Activated CD4-positive, alpha-beta T cell treated with anti-CD3 and anti-CD28 coated beads, Interleukin-2, Interleukin-4, amounts not matched to agents 100 ng/mL and 50 ng/mL, durations not matched to agents 16 hours and 8 hours (primary cell): ENCODE measurements at places on chromosomes 3 and 15.

- no peak for DNase-seq
These were observed 34.6 kb downstream of the GNB4 start for GRCh38 chr3:179416681-179417080.

DNA sequence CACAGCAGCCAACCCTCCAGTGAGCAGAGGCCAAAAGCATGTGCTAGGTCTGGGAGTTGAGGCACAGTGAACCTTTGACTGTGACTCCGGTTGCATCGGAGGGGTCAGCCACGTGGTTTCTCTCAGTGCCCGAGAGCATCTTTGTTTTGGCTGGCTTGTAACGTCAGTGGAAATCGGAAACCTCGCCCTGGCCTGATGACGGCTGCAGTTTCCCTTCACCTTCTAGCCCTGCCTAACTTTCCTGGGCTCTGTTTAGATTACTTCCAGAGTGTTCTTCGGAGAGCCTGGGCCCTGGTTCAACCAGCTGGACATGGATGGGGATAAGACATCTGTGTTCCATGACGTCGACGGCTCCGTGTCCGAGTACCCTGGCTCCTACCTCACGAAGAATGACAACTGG lies 56.6 kb downstream of the MESD start:
- DNase-seq: no peak

DNA sequence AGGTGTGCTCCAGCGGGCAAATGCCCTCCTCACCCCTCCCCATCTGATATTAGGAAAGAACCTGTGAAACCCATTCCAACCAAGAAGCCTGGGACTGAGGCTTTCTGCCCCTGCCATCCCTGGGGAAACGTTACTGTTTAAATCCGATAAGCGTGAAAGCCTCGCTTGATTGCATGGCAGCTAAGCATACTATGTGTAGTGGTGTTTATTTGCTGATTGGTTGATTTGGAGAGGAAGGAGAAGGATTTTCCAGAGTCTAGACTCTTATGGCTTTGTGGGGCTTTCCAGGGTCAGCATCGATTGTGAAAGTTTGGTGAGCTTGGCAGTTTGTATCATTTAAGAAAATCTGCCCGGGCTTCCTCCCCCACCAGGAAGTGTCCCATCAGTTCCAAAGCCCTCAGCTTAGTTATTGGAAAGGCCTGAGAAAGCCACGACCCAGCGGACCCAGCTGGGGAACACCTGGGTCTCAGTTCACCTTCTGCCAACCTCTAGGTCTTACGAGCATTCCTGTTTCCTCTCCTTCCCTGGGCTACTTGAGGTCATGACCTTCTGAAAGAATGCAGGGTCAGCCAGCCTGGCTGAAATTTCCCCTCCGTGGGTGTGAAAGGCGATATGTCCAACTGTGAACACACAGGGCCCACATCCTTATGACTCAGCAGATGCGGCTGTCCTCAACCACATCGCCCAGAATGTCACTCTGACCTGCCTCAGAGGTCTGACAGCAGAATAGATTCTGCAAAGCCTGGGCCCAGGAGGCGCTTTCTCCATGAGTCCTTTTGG lies 62.8 kb upstream of the HERC1 start:
- DNase-seq: peak; percentile 62

- no peak for DNase-seq
These were observed 73.4 kb upstream of the ANKRD34C start for GRCh38 chr15:79209116-79209515.

DNA sequence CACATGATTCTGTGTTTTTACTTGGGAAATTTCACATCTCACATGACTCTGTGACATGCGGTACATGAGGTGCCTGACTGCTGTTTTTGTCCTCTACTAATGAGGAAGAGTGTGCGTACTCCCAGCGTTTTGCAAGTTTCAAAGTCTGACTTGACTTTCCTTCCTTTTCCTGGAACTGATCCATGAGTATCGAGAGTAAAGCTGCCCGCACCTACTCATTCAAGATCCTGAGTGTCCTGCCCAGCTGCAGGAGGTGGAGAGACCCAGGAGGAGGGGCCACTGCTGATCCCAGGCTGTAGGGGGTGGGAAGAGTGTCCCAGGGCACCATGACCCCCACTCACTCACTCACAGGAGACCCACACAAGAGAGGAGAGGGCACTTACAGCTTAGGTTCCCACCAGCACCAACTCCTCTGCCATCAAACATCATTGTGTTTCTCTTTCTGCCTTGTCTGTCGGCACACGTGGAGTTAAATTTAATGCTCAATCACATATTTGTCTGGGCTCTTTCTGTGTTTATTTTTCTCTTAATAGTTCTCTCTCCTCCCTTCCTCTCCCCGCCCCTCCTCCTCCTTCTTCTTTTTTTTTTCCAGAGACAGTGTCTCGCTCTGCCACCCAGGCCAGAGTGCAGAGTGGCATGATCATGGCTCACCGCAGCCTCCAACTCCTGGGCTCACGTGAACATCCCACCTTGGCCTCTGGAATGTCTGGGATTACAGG lies 1.4 kb downstream of the CCR5AS start:
- DNase-seq: no peak

DNA sequence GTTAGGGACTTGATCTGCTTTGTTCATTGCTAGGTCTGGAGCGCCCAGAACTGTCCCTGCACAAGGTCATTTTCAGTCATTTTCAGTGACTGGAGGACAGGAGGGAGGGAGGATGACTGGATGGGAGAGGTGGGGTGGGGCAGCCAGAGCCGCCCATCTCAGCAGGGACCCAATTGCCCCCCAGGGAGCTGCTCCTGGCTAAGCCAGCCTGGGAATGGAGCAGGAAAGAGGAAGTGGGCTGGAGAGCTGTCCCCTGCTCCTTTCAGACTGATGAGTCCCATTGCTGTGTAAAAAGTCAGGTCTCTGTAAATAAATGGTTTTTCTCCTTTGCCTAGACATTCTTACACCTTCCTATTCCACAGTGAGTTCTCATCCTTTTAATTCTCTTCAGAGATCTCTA lies 98.4 kb upstream of the RAD18 start:
- no peak for DNase-seq

DNA sequence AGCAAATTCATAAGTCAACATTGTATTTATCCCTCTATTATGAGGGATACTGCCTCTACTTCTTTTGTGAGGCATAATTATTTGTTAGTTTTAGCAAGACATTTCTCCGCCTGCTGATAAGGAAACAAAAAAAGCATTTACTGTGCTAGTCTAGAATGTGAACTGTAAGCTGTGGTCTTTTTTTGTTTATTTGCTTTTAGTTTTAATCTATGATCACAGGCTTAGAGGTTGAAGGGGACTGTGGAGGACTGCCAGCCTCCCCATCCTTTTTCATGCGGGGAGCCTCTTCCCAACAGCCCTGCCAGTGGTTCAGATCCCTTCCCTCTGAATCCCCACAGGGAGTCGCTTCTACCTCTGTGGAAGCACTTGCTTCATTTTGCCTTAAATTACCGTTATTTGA lies 331.0 kb upstream of the ROPN1 start:
- DNase-seq: no peak

DNA sequence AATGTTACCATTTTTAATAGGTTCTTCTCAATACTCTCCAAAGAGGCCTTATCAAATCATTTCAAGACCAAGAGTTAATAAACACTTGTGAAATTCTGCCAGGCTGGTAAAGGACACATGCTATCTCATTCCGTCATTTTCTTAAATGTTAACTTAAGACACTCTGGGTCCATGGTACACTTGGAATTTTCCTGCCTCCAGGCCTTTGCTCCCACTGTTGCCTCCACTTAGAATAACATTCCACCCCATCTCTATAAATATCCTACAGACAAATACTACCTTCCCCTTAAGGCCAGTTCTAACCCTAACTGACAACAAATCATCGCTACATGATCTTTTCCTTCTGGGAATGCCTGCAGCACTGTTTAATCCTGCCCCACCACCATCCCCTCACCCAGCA lies 24.1 kb downstream of the MAGI1 start:
- no peak for DNase-seq
